Activated CD8-positive, alpha-beta memory T cell treated with anti-CD3 and anti-CD28 coated beads, Interleukin-2, amount 50 U/mL, for 4 hours (primary cell): ENCODE measurements at places on chromosomes 7 and 10.

DNA sequence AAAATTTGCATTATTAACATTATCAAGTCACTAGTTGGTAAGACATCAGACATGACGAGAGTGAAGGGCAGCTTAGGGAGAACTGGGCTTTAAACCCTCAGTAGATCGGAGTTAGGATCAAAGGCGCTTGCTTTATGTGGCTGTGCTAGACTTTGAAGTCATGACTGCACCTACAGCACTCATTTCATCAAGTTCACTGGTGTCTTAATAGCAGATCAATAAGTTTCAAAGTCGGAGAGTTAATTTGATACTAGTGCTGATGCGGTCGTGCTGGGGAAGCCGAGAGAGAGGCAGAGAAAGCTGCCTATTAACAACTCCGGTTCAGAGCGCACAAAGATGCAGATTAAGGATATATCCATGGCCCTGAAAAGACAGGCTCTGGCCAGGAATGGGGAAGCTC lies 172.9 kb downstream of the TCF7L2 start:
- DNase-seq = no peak

DNA sequence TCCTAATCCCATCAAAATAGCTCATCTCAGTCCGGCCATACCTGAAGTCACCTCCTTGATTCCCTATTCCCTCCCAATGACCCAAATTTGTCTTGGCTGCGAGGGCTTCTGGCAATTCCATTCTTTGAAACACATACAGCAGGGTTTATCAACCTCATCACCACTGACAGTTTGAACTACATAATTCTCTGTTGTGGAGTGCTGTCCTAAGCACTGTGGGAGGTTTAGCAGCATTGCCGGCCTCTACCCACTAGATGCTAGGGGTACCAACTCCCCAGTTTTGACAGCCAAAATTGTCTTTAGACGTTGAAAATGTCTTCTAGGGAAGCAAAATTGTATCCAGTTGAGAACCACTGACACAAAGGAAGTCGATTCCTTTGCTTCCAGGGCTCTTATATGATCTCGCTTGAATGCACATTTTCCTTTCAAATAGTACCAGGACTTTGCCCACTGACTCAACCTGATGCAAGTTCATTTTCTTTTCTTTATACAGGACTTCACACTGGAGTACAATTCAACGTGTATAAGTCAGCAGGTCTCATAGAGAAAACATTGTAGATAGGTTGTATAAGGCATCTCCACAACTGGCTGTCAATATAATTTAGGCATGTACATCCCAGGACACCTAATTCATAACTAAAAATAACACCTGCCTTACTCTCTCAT lies 133.3 kb downstream of the STRA8 start:
- no peak for DNase-seq

- DNase-seq = no peak
Measured at GRCh38 chr10:113020838-113021237, 70.8 kb downstream of the TCF7L2 start.

DNA sequence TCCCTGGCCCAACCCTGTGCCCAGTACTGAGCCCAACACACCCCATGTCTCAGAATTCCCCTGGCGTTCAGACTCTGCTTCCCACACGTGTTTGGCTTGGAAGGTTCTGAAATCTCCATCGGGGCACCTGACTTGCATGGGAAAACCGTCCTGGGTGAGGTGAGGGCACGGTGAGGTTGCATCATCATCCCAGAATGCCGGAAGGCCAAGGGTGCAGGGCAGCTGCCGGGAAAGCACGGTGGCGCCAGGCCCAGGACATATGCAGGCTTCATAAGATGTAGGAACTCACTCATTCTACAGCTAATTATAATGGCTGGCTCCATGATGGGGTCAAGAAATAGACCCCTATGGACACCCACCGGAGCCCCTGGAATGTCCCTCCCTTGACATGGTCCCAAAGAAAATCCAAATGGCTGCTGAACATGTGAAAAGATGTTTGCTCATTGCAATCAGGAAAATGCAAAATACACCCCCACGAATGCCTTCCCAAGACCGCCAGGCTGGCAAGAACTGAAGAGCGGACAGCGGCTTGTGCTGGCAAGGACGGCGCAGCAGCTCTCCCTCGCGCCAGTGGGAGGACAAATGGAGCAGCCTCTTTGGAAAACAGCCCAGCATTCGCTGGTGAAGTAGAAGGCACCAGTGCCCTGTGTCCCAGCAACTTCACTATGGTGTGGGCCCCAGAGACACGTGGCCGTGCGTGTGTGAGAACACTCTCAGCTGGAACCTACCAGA lies 2.3 kb downstream of the KNDC1 start:
- no peak for DNase-seq

- no peak for DNase-seq
Measured at GRCh38 chr10:64733980-64734379, 1212.8 kb downstream of the REEP3 start.
